ENCODE measurements at places on chromosomes 1 and 21.

GRCh38 chr1:88698764-88699163 is 14.7 kb downstream of the PKN2 start:
- DNase-seq = no peak

- no peak for DNase-seq
These were observed 33.1 kb downstream of the CNST start for GRCh38 chr1:246599315-246599714.

DNA sequence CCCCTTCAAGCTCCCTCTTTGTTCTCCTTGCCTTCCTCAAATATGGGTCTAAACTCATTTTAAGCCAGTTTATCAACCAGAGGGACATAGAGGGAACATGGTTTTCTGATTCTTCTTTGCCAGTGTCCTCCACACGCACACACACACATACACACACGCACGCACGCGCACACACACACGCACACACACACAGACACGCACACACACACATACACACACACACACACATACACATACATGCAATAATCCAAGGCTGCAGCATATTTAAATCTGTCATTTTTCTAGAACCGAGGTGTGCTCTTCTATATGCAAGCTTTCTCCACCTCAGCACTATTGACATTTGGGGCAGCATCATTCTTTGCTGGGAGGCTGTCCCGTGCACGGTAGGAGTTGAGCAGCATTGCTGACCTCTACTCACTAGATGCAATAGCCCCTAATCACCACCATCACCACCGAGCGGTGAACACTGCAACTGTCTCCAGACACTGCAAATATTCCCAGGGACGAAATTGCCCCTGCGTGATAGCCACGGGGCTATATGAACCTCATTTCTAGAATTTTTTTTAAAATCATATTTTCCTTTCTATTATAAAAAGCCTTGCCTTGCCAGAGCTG is 8.0 kb downstream of the TNFRSF9 start:
- DNase-seq = no peak

GRCh38 chr1:85258536-85259117 is 835 bp downstream of the C1orf52 start:
- no peak for DNase-seq

DNA sequence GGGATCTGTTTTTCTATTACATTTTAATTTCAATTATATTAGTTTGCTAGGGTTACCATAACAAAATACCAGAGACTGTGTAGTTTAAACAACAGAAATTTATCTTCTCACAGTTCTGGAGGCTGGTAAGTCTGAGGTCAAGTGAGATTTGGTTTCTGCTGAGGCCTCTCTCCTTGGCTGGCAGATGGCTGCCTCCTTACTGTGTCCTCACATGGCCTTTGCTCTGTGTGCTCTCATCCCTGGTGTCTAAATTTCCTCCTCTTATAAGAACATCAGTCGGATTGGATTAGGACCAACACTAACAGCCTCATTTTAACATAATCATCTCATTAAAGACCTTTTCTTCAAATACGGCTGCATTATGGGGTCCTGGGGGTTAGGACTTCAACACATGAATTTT is 195.2 kb upstream of the CHODL start:
- DNase-seq = no peak

GRCh38 chr1:82463951-82464350 is 663.2 kb downstream of the ADGRL2 start:
- no peak for DNase-seq

DNA sequence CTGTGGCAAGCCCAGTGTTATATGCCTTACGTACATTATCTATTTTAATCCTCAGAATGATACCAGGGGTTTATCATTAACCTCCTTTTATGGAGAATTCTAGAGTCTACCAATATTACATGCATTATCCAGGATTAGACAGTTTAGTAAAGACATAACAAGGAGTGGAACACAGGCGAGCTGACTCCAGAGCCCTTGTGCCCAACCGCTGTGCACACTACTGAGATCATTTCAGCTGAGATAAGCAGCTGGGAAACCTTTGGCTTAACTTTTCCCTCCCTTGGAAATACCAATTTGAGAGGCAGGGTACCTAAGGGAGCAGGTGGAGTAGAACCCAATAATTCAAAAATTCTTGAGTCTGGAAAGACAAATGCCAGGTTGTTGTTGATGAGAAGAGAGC is 59.8 kb upstream of the ATP1B1 start:
- no peak for DNase-seq

GRCh38 chr1:166032572-166033371 is 134.0 kb downstream of the FAM78B start:
- no peak for DNase-seq

DNA sequence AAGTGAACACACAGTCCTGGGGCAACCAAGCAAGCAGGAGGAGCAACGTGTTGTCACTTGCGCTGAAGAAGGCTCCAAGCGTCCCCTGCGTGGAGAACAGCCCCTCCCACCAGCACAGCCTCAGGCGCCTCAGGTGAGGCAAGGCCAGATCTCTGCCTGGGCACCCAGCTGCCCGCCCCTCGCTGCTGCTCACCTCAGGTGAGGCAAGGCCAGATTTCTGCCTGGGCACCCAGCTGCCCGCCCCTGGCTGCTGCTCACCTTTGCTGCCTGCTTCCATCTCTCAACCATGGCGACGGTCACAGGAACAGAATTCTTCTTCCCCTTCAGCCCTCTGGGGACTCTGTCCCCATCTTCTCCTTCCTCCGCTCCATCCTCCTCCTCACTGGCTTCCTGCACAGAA is 2.4 kb downstream of the NOC2L start:
- DNase-seq = no peak

- DNase-seq = peak; percentile 52
These were observed 22.1 kb downstream of the A3GALT2 start for GRCh38 chr1:33298623-33299277.

DNA sequence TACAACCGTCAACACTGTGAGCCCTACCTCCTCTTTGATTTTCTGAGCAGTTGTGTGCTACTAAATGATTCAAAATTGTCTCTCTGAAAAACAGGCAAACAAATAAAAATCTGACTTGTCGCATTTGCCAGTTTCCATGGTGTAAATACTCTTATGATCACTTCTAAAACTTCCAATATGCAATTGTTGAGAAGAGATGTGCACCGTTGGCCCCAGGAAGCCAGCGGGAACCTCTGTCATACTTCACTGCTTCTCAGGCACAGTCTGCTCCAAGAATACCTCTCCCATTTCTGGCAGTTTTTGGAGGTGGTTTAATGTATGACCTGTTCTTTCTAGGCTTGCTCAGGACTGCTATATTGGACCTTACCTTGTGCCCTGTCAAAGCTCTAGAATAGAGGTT is 196.0 kb upstream of the NCAM2 start:
- DNase-seq = no peak

DNA sequence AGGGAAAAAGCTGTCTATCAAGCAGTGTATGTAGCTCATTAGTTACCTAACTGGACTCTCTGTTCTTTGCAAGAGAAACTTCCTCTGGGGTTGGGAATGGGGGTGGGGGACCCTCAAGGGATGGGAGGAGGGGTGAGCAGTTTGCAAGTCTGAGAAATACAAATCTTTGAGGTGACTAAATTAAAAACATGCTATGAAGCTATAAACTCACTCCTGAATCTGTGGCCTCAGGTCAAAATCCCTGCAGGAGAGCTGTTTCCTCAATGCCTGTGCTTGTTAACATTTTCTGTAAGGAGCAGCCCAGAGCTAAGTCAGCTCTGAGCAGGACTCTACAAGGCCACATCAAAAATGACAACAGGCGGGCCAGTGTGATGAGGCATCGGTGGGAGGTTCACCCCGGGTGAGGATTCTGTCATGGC is 32.8 kb upstream of the PTPRC start:
- DNase-seq = no peak

DNA sequence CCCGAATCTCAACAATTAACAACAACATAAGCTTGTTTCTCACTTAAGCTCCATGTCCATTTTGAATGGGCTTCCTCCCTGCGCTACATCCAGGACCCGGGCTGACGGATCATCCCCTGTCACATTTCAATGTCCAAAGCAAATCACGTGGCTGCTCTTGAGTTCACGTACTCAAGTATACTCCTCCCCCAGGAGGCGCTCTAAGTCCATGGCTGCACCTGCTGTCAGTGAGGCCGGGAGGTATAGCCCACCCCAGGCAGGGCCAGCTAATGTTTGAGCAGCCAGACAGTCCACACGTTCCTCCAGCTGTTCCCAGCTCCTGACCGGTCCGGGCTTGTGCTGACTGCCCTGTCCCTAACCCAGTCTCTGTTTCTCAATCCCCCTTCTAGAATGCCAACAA is 220.8 kb downstream of the SLC35F3 start:
- DNase-seq = peak; percentile 8

- DNase-seq = no peak
These were observed 499.2 kb downstream of the PTPRC start for GRCh38 chr1:199138061-199138460.

- no peak for DNase-seq
These were observed 61.6 kb downstream of the SLX9 start for GRCh38 chr21:45001134-45002095.

GRCh38 chr1:163970699-163971098 is 588.3 kb upstream of the PBX1 start:
- DNase-seq = no peak

- DNase-seq = no peak
These were observed 11.3 kb downstream of the EFHD2 start for GRCh38 chr1:15420853-15421465.

DNA sequence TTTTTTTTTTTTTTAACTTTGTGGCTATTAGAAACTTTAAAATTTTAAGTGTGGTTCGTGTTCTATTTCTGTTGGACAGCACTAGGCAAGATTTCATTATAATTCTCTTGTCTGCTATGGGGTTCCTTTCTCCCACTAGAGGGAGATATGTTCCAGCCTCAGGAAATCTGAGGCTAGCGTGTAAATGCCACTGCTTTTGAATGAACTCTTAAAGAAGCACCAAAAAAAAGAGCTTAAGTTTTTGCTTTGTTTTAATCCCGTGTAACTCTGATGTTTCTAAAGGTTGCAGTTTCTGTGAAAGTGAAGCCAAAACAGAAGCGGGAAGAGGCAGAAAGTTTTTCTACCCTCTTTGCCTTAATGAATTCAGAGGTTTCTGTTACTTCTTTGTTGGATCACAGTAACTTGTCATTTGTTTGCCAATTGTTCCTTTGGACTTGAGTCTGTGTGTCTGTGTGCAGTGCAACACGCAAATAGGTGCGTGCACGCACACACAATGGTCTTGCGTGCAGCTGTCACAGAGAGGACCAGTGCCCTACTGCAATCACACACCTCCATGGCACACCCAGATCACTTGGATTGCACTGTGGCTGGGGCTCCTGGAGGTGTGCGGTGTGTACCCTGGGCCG is 32.3 kb downstream of the HHAT start:
- DNase-seq = no peak

DNA sequence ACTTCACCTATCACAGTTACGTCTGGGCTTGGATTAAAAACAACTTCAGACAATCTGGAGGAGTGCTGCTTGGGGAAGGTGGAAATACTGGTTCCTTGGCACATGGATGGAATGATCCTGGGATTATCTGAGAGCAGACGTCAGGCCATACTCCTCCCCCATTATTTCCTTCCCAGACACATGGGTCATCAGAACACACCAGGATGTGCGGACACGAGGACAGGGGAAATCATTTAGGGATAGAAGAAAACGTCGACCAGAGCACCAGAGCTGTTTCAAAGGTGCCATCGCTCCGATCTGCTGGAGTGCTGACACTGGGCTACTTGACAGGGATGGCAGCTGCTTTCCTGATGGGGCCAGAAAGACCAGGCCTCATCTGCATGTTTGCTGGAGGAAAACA is 31.8 kb upstream of the ANGPTL7 start:
- no peak for DNase-seq

GRCh38 chr1:6270401-6270800 is 9.5 kb upstream of the GPR153 start:
- DNase-seq = no peak

- no peak for DNase-seq
These were observed 7.2 kb upstream of the TNFSF18 start for GRCh38 chr1:173057984-173058383.

DNA sequence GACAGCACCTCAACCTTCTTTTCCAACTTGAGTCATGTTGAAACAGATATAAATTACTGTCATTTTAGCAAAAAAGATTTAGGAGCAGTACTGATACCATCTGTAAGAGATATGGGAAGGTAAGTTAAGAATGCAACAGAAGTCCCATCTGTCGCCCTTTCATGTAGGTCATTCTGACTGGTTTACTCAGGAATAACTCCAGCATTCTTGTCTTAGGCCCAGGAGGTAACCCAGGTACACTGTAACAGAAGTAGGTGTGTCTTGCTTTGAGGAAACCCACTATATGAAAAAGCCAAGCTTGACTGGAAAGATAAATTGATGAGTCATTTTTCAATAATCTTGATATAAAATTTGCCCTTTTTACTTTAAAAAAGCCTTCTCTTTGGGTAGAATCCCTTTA is 35.4 kb downstream of the PGM1 start:
- no peak for DNase-seq

GRCh38 chr1:56404561-56405030 is 174.8 kb downstream of the PLPP3 start:
- DNase-seq = no peak

GRCh38 chr1:67611846-67612245 is 73.2 kb upstream of the GADD45A start:
- DNase-seq = no peak

GRCh38 chr1:41022424-41022823 is 899 bp upstream of the SLFNL1 start:
- no peak for DNase-seq

DNA sequence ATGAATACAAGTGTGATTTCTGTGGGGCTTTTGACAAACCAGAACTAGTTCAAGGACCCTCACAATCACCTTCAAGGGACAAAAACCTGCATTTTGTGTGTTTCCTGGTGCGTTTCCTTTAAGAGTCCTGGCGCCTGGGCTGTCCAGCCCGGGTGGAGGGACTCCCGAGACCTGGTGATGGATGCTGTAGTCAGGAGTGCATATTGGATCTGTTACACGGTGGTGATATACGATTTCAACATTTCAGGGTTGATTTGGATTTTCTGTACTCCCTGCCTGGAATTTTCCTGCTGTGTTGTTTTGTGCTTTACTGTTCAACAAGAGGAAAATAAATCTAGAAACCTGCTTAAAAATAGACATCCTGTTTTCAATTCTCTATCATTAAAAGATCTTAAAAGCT is 162.0 kb downstream of the KIF26B start:
- DNase-seq = no peak

GRCh38 chr1:10814976-10815857 is 18.8 kb upstream of the CASZ1 start:
- DNase-seq = no peak

DNA sequence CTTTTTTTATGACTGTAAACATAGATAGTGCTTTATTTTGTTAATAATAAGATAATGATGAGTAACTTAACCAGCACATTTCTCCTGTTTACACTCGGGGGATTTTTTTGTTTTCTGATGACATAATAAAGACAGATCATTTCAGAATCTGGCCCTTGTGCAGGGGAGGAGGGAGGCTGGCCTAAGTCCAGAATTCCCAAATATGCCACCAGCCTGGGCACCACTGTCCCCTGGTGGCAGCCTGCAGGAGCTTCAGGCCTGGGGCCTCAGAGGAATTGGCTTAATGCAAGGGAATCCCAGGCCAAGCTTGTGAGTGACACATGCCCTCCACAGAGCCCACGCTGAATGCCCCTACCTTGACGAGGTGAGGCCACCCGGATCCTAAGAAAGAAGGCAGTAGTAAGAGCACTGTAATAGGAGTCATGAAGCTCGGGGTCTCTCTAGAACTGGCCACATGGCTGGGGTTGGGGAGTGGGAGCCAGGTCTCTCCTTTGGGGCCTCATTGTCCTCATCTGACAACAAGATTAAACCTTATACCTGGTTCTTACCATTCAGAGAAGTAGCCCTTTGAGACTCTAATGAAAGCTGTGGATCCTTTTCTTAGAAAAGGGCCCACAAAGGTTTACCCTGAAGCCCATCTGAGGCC is 24.1 kb downstream of the ETNK2 start:
- no peak for DNase-seq

Measured in stimulated activated CD8-positive, alpha-beta memory T cell treated with anti-CD3 and anti-CD28 coated beads, Interleukin-7, amount 100 ng/mL, for 48 hours (primary cell).